ENCODE measurements at places on chromosomes 3 and 15.

GRCh38 chr3:98890181-98890835, 11.2 kb downstream of the DCBLD2 start:
- DNase-seq = no peak

GRCh38 chr3:47007001-47007400, 27.5 kb downstream of the NBEAL2 start:
- no peak for DNase-seq

DNA sequence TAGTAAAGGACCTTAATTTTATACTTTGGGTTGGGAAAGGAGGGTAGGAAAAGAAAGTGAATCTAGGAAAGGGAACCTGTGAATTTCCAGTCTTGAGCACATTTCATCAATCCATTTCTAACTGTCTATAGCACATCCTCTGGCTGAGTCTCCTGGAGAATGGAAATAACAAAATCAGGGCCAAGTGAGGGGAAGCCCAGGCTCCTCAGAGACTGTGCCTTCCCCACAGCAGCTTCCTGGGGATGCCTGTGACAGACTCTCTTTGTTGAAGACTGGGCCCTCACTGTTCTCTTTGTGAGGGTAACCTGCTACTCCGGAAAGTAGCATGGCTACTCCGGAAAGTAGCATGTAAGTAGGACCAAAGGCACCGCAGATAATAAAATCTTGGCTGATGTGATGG, 22.6 kb upstream of the CSPG5 start:
- no peak for DNase-seq

GRCh38 chr15:90262426-90262825, 3.0 kb upstream of the NGRN start:
- DNase-seq = no peak

DNA sequence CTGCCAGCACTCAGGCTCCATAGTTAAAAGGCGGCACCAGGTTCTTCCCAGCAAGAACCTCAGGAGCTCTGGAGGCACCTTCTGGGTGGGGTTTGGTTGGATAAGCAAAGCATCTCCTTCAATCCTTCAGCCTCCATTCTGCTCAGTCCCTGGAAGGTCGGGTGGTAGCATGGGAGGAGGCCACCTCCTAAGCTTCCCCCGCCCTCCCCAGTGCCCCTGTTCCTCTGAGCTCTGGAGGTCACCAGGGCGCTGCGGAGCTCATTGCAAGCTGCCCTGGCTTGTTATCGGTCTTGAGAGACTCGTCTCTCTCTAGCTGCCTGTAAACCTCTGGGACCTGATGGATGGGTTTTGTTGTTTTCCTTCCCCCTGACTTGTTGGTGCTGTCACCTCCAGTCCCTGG, 124.8 kb downstream of the RPLP1 start:
- DNase-seq = no peak

All from stimulated activated CD4-positive, alpha-beta T cell treated with anti-CD3 and anti-CD28 coated beads, Interleukin-15, amount 100 ng/mL, for 1 hour (primary cell).